ENCODE measurements at places on chromosomes 1 and 21. TPM values are rescaled to one million over a fixed set of nuclear protein-coding genes. Genes with fewer than 3 reads are reported as not detected.

DNA sequence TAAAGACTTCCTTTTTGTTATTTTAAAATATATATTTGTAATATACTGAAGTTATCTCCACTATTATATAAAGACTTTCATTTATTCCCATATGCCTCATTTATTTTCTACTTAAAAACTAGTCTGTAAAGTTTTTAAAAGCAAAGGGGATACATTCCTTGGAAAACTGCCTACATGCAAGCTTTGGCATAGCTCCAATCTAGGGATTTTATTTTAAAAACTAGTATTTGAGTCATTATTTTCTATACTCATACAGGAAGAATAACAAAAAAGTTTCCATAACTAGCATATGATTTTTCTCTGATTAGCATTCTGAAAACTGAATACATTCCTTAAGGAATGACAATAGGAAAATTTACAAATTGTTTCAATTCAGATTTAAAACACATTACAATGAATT lies 88.9 kb downstream of the COL24A1 start:
- DNase-seq: no peak
- H3K27me3 ChIP-seq: no peaks in the 10 kb centered on the region
- H3K36me3 ChIP-seq: no peaks in the 10 kb centered on the region

DNA sequence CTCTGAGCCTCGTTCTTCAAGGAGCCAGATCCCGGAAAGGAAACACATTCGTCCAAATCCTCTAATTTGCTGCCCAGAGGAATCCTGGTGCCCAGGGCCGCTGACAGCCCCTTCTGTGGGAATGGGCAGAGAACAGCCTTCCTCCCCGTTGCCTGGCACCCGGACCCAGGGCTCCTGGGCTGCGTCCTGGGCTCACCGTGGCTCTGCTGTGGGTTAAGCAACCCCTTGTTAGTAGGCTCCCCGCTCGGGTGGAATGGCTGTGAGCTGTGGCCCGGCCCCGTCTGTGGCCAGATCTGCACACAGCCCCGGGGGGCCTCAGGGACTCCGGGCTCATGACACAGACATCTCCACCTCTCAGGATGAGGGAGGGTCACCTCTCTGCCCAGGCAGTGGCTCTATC lies 122.9 kb upstream of the ARHGEF16 start:
- no peaks in the 10 kb centered on the region for H3K27me3 ChIP-seq
- no peaks in the 10 kb centered on the region for H3K4me1 ChIP-seq
- no peaks in the 10 kb centered on the region for H3K36me3 ChIP-seq
- no peak overlapping the region for H3K27ac ChIP-seq
- no peak overlapping the region for H3K4me3 ChIP-seq

DNA sequence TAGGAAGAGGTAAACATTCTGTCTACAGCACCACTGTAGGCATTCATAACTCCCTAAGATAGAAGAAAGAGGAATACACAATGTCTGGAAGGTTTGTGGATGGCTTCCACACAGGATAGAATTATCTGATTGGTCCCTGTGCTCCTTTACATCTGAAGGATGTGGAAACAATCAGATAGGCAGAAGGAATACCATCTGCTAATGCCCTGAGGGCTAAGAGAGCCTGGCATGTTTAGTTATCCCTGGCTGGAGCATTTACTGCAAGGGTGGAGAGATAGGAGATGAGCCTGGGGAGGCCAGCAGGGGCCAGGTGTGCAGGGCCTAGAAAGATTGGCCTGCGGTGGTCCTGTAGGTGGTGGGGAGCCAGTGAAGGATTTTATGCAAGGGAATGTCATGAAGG lies 8.6 kb upstream of the ACBD3 start:
- H3K27me3 ChIP-seq: peaks cover 4% of the 10 kb centered on the region
- H3K4me1 ChIP-seq: no peaks in the 10 kb centered on the region
- H3K4me3 ChIP-seq: no peak overlapping the region

- no peak for DNase-seq
- H3K4me3 ChIP-seq: no peak overlapping the region
- H3K27me3 ChIP-seq: peaks cover 8% of the 10 kb centered on the region
- H3K36me3 ChIP-seq: no peaks in the 10 kb centered on the region
- H3K4me1 ChIP-seq: peaks cover 9% of the 10 kb centered on the region
These were observed 4.2 kb upstream of the PADI2 start for GRCh38 chr1:17123196-17124045.

GRCh38 chr1:37705399-37705798 lies 13.1 kb downstream of the CDCA8 start:
- no peaks in the 10 kb centered on the region for H3K27me3 ChIP-seq
- no peak overlapping the region for H3K4me3 ChIP-seq
- no peaks in the 10 kb centered on the region for H3K4me1 ChIP-seq
- H3K36me3 ChIP-seq: no peaks in the 10 kb centered on the region

DNA sequence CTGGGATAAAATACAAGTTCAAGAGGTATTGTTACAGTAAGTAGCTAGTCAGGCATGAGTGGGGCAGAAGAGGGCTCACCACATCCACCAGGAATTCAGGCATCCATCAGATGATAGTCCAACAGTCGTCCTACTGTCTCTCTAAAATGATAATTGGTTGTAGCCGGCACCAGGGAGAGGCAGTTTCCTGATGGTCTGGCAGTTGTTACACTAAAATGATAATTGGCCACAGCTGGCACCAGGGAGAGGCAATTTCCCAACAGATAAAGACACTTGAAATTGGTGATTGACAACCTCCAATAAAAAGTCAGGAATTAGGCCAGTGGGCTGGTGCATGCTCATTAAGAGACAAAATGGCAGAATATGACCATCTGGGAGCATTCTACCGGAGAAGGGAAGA lies 545.8 kb downstream of the AMY1C start:
- no peak overlapping the region for H3K27ac ChIP-seq
- DNase-seq: no peak
- H3K4me3 ChIP-seq: no peak overlapping the region
- H3K27me3 ChIP-seq: no peaks in the 10 kb centered on the region
- no peaks in the 10 kb centered on the region for H3K4me1 ChIP-seq

- DNase-seq: no peak
- peaks cover 1% of the 10 kb centered on the region for H3K4me1 ChIP-seq
- no peak overlapping the region for H3K27ac ChIP-seq
- H3K36me3 ChIP-seq: no peaks in the 10 kb centered on the region
- peaks cover 2% of the 10 kb centered on the region for H3K27me3 ChIP-seq
These were observed 277.6 kb downstream of the PLPP3 start for GRCh38 chr1:56301791-56302190.

- H3K4me3 ChIP-seq: no peak overlapping the region
- H3K27ac ChIP-seq: no peak overlapping the region
- no peaks in the 10 kb centered on the region for H3K4me1 ChIP-seq
- no peaks in the 10 kb centered on the region for H3K27me3 ChIP-seq
These were observed 100.4 kb downstream of the LHX8 start for GRCh38 chr1:75234562-75234961.

DNA sequence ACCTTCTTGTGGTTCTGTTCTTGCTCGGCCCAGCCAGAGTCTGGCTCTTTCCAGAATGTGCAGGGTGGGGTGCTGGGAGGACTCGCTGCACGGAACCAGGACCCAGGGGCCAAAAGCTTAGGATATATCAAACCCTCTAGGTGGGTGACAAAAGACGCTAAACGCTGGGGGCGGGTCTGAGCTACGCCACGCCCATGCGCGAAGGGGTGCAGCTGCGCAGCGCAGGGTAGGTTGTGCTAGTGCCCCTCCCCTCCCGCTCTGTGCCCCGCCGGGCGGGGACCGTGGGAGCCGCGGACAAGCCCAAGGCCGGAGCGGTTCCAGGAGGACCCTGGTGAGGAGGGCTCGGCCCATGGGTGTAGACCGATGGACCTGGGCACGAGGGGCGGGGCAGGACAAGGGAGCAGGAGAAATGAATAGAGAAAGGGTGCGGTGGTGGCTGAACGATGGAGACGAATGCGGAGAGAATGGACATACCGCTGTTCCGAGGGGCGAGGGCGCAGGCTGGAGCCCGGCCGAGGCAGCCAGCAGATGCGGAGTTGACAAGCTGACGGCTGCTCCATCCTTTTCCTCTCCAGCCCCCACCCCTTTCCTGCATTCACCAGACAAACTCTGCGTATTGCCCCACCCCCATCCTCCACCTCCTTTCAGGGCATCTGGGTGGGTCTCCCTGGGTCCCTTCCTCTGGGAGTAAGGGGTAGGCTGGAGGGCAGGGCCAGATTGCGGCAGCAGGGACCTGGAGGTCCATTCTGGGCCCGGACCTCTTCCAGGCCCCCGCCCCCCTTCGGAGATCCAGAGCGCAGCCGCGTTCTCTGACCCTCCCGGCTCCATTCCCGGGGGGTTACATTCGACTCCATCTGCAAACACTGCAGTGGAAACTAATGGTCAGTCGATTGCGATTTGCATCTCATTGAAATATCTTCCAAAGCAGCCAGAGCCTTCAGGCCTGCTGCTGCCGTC lies at the start of gene RUSC1:
Gene RUSC1, plus strand, starts transcription at position 234 of the 957 bp plus-strand sequence. CDS start 880 bp downstream, outside the sequence.
- H3K27ac ChIP-seq: peak within 1 kb of the TSS; percentile 36
- peak within 1 kb of the TSS; percentile 74 for H3K4me3 ChIP-seq
- no peaks in the 10 kb centered on the region for H3K27me3 ChIP-seq
- no peaks in the 10 kb centered on the region for H3K36me3 ChIP-seq
- DNase-seq: peak; percentile 62
- H3K4me1 ChIP-seq: peaks cover 18% of the 10 kb centered on the region

DNA sequence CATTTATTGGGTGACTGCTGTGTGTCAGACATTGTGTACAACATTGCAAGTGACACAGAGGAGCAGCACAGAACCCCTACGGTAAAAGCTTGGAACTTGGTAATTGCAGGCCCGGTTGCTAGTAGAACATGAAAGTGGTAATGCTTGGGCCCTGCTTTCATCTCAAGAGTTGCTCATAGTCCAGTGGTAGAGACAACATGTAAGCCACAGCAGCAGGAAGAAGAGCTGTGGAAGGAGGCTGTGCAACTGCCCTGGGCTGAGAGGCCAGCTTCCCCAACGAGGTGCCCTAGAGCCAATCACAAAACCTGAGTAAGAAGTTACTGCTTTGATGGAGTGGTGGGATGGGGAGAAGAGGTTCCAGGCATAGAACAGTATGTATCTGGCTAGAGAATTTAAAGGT lies 18.4 kb downstream of the CNIH4 start:
- H3K4me3 ChIP-seq: peak overlapping the region; percentile 42
- no peak for DNase-seq
- H3K27me3 ChIP-seq: peaks cover 4% of the 10 kb centered on the region
- H3K27ac ChIP-seq: peak overlapping the region; percentile 63

- H3K36me3 ChIP-seq: peaks cover 6% of the 10 kb centered on the region
- DNase-seq: no peak
- H3K4me3 ChIP-seq: peak overlapping the region; percentile 62
- peaks cover 4% of the 10 kb centered on the region for H3K27me3 ChIP-seq
- H3K27ac ChIP-seq: peak overlapping the region; percentile 99
- H3K4me1 ChIP-seq: peaks cover 70% of the 10 kb centered on the region
These were observed 9.1 kb upstream of the EFHD2 start for GRCh38 chr1:15400627-15401026.

GRCh38 chr1:236618507-236618906 lies 14.2 kb upstream of the HEATR1 start:
- no peak overlapping the region for H3K27ac ChIP-seq
- no peaks in the 10 kb centered on the region for H3K4me1 ChIP-seq
- H3K4me3 ChIP-seq: no peak overlapping the region
- no peaks in the 10 kb centered on the region for H3K36me3 ChIP-seq
- DNase-seq: no peak
- peaks cover 17% of the 10 kb centered on the region for H3K27me3 ChIP-seq

- no peak overlapping the region for H3K27ac ChIP-seq
- H3K4me1 ChIP-seq: no peaks in the 10 kb centered on the region
- no peak overlapping the region for H3K4me3 ChIP-seq
These were observed 152.4 kb downstream of the RWDD3 start for GRCh38 chr1:95386371-95386770.

DNA sequence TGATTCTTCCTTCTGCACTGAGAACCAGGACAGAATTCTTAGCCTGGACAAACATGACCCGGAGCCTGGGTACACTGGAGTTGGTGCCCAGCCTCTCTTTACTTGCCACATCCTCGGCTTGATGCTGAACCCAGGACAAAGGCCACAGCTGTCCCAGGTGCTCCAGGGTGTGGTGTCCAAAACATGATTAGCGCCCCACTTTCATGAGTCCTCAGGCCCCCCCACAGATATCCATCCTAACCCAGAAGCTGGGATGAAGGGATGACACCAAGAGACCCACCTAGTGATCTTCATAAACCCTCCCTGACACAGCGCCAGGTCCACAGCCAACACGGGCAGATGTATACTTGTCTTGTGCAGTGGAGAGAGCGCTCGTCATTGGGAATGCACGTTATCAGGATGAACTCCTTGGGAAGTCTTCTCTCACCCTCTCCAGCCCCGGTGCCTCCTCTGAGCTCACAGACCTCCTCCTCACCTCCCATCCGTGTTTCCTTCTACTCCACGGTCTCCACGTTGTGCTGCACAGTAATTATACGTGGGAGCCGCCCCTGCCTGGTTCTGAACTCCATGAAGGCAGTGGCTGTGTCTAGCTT lies 3.6 kb downstream of the ABCA4 start:
- H3K27me3 ChIP-seq: peaks cover 2% of the 10 kb centered on the region
- no peak overlapping the region for H3K27ac ChIP-seq
- H3K4me3 ChIP-seq: no peak overlapping the region

GRCh38 chr1:229111703-229112319 lies 159.1 kb upstream of the RAB4A start:
- no peak for DNase-seq
- no peak overlapping the region for H3K4me3 ChIP-seq
- H3K4me1 ChIP-seq: no peaks in the 10 kb centered on the region
- H3K36me3 ChIP-seq: peaks cover under 1% of the 10 kb centered on the region

DNA sequence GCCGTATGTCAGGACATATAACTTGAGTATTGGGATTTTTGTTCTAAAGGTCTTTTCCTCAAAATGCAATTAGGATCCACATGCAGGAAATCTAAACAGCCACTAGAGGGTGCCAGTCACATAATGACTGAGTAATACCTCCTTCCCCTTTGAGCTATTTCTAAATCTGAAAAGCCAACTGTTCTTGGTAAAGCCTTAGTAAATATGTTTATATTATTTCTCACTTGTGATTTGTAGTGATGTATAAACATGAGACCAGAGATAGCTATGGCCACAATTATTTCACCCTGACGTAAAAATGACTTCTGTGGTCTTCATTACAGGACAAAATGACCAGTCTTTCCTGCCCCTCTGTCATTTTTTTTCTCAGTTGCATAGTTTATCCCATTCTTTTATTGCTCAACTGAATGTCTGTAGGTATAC lies 41.0 kb upstream of the DR1 start:
- H3K4me3 ChIP-seq: no peak overlapping the region
- H3K27ac ChIP-seq: no peak overlapping the region

DNA sequence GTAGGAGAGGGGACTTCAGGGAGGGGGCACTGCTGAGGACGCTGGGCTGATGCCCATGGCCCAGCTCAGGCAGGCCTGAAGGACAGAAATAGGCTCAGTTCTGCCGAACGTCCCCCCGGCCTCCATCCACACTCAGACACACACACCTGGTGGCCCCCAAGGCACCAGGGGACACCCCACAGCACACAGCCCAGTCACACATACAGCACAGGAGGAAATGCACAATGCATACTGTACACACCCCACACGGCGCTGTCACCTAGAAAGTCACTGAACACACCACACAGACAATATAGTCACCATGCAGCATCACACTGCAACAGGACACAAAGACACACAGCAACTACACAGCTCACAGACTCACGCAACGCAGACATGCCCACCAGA lies 562 bp downstream of the SYTL1 start:
- H3K27me3 ChIP-seq: peaks cover 12% of the 10 kb centered on the region
- peaks cover 63% of the 10 kb centered on the region for H3K4me1 ChIP-seq
- peak overlapping the region; percentile 94 for H3K27ac ChIP-seq
- peak; percentile 18 for DNase-seq
- H3K4me3 ChIP-seq: peak overlapping the region; percentile 98

The KIF1B gene
- 1.2 TPM for polyA plus RNA-seq

The OR2AK2 gene
- not detected for polyA plus RNA-seq

The SLAMF9 gene
- polyA plus RNA-seq: not detected

The KIF26B gene
- polyA plus RNA-seq: 0.07 TPM

The RHBDL2 gene
- polyA plus RNA-seq: not detected

The OR10J1 gene
- polyA plus RNA-seq: not detected

The COL8A2 gene
- not detected for polyA plus RNA-seq

The MYOG gene
- not detected for polyA plus RNA-seq

The GPR52 gene
- not detected for polyA plus RNA-seq

The CD1E gene
- 3.3 TPM for polyA plus RNA-seq

The OLIG2 gene
- polyA plus RNA-seq: not detected

The TNFSF18 gene
- polyA plus RNA-seq: not detected

The PCAT6 gene
- 0.73 TPM for polyA plus RNA-seq

The SPOCD1 gene
- 0.46 TPM for polyA plus RNA-seq
